ENCODE measurements at places on chromosomes 13 and 19.
A peak's percentile ranks its signal among the peaks of the same experiment; 100 is the strongest.

- DNase-seq, result no peak
These were observed 402.7 kb downstream of the IRS2 start for GRCh38 chr13:109383683-109384082.

DNA sequence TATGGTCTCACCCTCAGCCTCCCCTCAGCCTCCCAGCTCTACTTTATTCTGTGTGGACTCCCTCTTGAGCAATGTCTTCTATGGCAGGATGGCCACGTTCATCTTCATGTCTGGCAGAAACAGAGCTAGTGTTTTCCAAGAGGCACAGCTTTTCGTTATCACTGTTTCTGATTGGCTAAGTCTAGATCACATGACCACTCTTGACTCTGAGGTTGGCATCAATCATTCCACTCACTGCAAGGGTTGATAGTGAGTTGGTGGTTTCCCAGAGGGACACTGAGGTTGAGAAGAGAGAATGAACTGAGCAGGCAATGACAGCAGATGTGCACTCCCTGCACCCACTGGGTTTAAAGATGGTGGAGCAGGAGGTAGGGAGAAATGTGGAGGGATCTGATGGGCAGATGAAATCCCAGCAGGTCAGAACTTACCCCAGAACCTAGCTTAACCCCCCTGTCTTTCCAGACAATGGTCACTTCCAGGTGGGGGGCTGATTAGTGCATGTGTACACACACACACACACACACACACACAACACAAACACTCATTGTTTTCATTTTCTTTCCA lies 26.3 kb upstream of the UQCRFS1 start:
- no peak for DNase-seq

DNA sequence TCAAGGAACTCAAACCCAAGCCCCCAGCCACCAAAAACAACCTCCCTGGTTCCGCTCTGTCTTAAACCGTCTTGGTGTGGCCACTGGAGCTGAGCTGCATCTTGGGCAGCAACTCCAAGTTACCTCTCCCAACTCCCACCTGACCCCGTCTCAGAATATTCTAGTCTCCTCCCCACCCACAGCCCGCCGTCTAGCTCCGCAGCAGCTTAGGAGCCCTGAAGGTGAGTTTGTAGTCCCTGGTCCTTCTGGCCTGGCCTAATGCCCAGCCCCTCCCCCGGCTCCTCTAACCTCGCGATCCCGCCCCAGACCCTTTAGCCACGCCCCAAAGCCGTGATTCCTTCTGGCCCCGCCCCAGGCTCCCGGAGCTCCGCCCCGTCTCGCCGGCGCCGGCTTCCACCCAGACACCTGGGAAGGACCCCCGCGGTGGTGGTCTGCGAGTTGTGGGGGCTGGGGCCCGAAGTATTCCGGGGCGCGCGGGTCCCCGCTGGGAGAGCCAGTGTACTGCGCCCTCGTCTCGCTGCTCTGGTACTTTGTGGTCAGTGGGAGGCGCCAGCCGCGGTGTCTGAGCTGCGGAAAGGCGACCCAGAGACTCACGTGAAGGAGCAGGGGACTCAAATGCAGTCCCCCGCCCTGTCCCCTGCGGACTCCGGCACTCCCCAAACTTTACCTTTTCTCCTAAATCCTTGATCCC lies 2.5 kb upstream of the LHB start:
- peak; percentile 12 for DNase-seq

DNA sequence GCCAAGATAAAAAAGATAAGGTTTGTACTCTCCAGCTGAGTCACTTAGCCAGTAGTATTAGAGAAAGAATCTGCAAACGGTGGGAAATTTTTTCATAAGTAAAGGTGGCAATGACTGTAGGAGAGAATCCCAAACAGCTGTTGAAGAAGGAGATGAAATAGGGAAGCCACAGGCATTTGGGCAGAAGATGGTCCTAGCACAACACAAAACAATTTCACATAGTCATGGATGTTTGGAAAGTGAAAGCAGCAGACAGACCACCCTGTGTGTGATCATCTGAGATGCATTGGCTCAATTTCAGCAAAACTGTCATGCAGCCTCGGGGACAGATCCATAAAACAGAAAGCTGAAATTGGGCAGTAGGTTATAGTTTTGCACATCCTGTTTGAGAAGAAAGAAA lies 2832.4 kb downstream of the PCDH9 start:
- DNase-seq, result no peak

DNA sequence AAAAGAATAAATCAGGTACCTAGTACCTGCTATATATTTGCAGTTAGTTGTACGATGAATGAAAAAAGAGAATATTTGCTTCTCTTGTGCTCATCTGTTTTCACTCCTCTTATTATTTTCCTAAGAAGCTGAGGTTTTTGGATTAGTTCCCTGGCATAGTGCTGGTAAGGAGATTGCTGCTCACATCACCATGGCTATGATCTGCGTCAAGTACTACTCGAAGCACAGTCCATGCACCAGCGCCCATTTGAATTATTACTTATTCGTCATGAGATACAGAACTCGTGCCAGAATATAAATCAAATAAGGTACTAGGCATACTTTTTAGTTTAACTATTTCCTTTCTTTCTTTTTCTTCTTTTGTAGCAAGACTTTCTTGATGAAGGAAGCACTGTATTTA lies 7.1 kb downstream of the SERTM1 start:
- no peak for DNase-seq

DNA sequence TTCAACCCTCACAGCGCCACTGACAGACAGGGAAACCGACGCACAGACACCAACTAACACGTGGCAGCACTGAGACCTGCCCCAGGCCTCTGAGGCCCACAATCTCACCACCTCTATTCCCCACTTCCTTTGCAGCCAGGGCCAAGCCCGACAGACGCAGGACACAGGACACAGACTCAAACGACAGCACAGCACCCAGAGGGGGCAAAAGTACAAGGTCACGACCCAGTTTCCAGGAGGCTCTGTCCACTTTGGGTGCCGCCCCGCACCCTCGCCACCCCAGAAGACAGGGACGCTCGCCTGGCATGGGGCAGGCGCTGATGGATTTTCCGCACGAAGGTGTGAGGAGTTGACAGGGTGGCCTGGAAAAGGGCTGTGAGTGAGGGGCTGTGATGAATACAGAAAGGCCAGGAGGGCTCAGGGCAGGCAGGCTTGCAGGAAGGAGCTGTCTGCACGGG lies 48.8 kb downstream of the MLLT1 start:
- no peak for DNase-seq

- no peak for DNase-seq
These were observed at the start of gene SH2D3A for GRCh38 chr19:6767357-6768235. Gene SH2D3A (minus strand): TSS chr19:6767435. CDS start chr19:6763748, 3,687 bp downstream.

DNA sequence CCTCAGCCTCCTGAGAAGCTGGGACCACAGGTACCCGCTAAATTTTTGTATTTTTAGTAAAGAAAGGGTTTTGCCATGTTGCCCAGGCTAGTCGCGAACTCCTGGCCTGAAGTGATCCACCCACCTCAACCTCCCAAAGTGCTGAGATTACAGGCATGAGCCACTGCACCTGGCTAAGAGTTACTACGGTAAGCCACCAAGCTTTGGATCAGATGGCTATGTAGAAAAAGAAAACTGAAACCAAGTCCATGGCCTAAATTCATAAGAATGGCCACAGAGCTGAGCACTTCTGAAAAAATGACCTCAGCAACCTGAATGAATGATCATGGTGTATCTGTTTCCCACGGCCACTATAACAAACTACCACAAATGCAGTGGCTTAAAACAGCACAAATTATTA lies 9.4 kb downstream of the OPA3 start:
- no peak for DNase-seq

- DNase-seq, result no peak
These were observed 38.1 kb downstream of the CCDC169 start for GRCh38 chr13:36259361-36260137.

- DNase-seq, result no peak
These were observed 1.4 kb downstream of the PEG3 start for GRCh38 chr19:56838909-56839651.

DNA sequence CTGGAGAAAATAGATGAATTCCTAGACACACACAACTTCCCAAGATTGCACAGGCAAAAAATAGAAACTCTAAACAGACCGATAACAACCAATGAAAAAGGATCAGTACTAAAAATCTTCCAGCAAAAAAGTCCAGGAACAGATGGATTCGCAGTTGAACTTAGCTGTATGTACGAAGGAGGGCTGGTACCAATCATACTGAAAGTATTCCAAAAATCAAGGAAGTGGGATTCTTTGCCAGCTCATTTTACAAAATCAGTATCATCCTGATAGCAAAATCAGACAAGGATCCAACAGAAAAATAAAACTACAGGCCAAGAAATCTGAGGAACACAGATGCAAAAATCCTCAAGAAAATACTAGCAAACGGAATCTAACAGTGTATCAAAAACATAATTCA lies 6.5 kb upstream of the LILRB2 start:
- no peak for DNase-seq

DNA sequence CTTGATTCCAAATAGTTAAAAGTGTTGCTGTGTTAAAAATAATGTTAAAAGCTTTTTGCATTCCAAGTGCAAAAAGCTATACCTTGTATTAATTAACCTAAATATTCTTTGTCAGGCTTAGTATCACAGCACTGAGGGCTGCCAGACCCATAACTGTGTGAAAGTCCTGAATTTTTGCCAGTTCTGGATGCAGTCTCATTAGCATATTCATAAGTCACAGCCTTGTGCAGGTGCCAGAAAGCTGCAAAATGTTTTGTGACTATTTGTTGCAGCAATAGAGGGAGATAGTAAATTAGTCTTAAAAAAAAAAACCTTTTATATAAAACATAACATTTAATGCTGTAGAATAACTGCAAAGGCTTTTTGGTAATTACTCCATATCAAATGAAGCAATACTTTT lies 56.6 kb downstream of the SLITRK1 start:
- no peak for DNase-seq

DNA sequence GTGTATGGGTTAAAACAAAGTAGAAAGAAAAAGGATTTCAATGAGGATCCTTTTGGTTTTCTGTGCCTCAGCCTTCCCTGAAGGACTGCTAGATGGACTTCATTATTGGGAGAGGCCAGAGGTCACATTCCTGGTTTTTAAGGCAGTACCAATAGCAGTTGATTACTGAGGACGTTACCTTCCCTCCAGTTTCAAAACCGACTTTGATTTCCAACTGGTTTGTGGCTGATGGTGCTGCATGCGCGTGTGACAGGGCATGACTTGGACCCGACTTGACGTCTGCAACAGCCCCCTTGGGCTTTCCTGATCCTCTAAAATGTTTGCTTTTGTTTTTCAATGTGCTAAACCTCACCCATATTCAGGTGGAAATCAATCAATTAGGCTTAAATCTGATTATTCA lies 314.3 kb upstream of the ARGLU1 start:
- DNase-seq, result no peak

- DNase-seq, result no peak
These were observed 23.5 kb upstream of the USP12 start for GRCh38 chr13:27194895-27195764.

DNA sequence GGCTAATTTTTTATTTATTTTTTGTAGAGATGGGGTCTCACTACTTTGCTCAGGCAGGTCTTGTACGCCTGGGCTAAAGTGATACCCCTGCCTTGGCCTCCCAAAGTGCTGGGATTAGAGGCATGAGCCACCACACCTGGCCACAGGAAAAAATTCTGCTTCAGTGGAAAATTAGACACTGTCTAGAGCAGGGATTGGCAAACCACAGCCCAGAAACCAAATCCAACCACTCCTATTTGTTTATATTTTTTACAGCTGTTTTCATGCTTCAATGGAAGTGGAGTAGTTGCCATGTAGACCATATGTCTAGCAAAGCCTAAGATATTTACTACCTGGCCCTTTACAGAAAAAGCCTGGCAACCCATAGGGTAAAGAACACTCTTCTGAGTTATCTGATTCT lies 123.7 kb upstream of the MRI1 start:
- peak; percentile 47 for DNase-seq

DNA sequence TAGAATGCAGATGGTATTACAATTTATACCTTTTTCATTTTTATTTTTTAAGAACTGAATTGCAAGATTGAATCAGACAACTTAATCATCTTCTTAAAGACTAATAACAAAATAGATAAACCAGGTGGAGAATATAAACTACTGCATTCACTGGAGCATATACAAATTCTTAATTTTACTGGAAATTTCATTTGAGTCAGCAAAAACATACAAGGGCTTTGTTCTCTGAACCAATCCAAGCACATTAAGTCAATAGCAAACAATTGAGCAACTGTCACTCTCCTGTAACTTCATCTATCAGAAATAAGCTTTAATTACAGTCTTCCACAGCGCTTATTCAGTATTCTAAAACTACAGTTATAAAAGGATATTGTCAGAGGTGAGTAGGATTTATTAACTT lies 167.4 kb upstream of the OBI1 start:
- no peak for DNase-seq

DNA sequence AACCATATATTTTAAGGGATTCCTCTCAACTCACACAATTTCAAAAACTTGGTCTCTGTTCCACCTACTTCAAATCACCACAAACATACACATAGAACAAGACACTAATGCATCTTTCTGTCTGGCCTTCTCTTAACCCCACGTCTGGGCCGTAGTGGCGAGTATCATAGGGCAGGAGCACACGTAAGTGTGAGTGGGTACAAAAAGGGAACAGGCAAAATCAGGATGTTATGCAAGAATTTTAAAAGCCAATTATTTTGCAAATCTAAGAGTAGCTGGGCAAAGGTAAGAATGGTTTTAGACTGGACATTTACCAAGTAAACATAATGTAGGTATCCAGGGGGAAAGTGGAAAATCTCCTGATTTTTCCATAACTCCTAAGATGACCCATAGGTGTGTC lies 35.1 kb downstream of the MTMR6 start:
- DNase-seq, result no peak

DNA sequence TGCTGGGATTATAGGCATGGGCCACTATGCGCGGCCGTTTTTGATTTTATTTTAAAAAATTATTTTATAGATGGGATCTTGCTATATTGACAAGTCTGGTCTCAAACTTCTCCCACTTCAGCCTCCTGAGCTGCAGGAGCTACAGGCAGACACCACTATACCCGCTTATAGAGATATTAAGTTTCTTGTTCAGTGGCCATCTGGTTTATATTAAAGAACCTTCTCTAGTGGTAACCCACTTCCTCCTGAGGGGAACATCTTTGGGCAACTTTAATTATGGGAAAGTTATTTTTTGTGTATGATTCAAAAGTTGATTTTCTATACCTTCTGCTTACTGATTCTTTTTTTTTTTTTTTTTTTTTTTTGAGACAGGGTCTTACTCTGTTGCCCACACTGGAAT lies 172.7 kb downstream of the KLF5 start:
- no peak for DNase-seq

- DNase-seq, result no peak
These were observed 40.1 kb downstream of the VAV1 start for GRCh38 chr19:6812612-6813011.

- DNase-seq, result no peak
These were observed 11.1 kb downstream of the CYP4F3 start for GRCh38 chr19:15651791-15652190.

GRCh38 chr13:110319397-110319773 lies 12.3 kb downstream of the COL4A2 start:
- no peak for DNase-seq
